ENCODE measurements at places on chromosomes 13 and 19. TPM values are rescaled to one million over a fixed set of nuclear protein-coding genes. Genes with fewer than 3 reads are reported as not detected.

- peak overlapping the region; percentile 57 for H3K4me3 ChIP-seq
- no peaks in the 10 kb centered on the region for H3K27me3 ChIP-seq
- H3K27ac ChIP-seq, result peak overlapping the region; percentile 89
- no peak for DNase-seq
- peaks cover 3% of the 10 kb centered on the region for H3K4me1 ChIP-seq
- H3K36me3 ChIP-seq, result no peaks in the 10 kb centered on the region
Observed at GRCh38 chr19:46347985-46348384, 1.1 kb downstream of the PPP5C start.

- H3K4me3 ChIP-seq, result peak overlapping the region; percentile 61
- no peak for DNase-seq
- H3K36me3 ChIP-seq, result no peaks in the 10 kb centered on the region
- no peaks in the 10 kb centered on the region for H3K27me3 ChIP-seq
- no peak overlapping the region for H3K27ac ChIP-seq
Observed at GRCh38 chr19:48720251-48720612, 707 bp upstream of the MAMSTR start.

- no peaks in the 10 kb centered on the region for H3K36me3 ChIP-seq
- H3K4me3 ChIP-seq, result no peak overlapping the region
- no peaks in the 10 kb centered on the region for H3K4me1 ChIP-seq
- no peak for DNase-seq
Observed at GRCh38 chr13:68214691-68215415, 984.7 kb upstream of the PCDH9 start.

GRCh38 chr13:44711706-44712105 lies 135.6 kb upstream of the TSC22D1 start:
- no peaks in the 10 kb centered on the region for H3K36me3 ChIP-seq
- peaks cover 6% of the 10 kb centered on the region for H3K4me1 ChIP-seq
- H3K4me3 ChIP-seq, result no peak overlapping the region
- no peaks in the 10 kb centered on the region for H3K27me3 ChIP-seq

DNA sequence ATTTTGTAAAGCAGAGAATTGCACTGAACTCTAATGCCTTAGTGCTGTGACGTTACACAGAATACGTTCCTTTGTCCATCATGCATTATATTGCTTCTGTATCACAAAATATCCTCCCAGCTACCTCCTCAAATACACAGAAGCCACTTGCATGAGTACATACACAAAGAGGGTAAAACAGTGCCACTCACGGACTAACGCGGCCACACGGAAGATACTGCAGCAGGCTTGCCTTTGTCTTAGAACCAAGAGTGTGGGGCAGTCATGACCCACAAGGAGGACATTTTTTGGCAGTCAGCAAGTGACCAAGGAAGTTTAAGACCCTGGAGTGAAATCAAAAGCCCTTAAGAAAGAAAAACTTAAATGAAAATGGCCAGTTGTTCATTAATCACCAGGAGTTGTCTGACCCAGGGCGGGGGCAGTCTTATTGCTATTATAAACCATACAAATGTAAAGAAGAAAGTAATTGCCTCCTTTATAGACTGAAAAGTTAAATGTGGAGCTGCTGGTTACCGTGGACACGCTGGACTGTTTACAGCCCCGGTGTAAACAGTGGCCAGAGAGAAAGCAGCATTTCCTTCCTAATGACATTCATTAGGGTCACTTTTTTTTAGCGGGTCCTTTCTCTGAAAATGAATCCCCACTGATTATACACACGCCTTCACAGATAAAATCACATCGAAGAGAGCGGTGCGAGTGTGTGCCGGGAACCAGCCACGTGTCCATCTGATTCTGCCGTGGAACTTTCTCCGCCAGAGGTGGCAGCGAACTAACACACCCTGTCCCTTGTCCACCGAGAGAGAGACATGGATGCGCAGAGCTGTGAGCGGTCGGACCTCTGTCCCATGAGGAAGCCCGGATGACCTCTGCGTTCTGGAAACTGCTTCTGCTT lies 66.8 kb downstream of the SOX1 start:
- H3K4me1 ChIP-seq, result no peaks in the 10 kb centered on the region
- H3K27ac ChIP-seq, result no peak overlapping the region
- H3K27me3 ChIP-seq, result no peaks in the 10 kb centered on the region
- H3K36me3 ChIP-seq, result no peaks in the 10 kb centered on the region
- H3K4me3 ChIP-seq, result no peak overlapping the region

DNA sequence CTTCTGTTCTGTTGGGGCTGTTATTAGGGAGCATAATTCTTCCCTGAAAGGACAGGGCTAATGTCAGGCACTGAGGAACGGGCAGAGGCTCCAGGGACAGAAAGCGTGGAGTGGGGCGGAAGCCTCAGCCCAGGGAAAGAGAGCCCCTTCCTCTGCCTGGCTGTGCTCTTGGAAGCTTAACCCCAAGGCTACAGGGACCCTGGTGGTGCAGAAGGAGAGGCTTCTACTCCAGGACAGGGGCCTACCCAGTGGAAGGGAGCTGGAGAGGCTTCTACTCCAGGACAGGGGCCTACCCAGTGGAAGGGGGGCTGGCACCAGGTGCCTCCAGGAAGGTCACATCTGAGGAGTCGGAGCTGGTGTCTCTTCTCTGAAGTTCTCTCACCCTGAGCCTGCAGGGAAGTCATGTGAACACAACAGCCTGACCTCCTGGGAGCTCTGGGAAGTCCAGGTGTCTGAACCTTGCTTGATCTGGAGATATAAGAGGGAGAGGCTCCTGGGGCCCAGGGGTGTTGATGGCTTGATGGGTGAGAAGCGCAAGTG lies 159.5 kb upstream of the SOX1 start:
- H3K4me3 ChIP-seq, result no peak overlapping the region
- H3K27ac ChIP-seq, result no peak overlapping the region
- no peaks in the 10 kb centered on the region for H3K27me3 ChIP-seq
- no peaks in the 10 kb centered on the region for H3K36me3 ChIP-seq
- no peak for DNase-seq

DNA sequence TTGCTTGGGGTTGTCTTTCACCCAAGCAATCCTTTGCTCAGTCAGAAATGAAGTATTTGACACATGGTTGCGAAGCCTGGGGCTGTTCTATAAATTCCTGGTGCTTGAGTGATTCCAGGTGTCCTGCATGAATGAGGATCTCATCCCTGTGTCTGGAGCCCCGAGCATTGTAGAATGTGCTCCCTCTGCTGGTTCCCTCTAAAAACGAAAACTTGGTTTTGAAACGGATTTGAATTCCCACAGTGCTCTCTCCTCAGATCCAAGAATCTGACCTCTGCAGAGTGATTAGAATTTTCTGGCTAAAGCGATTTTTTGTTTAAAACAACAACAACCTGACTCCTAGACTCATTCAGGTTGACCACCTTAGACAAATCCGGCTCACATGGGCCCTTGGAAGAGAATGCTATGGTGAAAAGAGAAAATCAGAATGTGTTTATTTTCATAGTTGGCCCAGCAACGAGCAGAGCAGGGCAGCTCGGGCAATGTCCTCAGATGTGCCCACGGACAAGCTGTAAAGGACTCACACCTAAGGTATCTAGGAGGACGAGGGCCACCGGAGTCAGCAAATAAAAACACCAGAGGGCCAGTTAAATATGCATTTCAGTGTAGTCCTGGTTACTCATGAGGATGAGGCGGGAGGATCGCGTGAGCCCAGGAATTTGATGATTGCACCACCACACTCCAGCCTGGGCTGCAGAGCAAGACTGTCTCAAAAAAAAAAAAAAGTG lies 8.7 kb upstream of the ATP12A start:
- no peaks in the 10 kb centered on the region for H3K36me3 ChIP-seq
- no peaks in the 10 kb centered on the region for H3K27me3 ChIP-seq
- no peak overlapping the region for H3K27ac ChIP-seq

DNA sequence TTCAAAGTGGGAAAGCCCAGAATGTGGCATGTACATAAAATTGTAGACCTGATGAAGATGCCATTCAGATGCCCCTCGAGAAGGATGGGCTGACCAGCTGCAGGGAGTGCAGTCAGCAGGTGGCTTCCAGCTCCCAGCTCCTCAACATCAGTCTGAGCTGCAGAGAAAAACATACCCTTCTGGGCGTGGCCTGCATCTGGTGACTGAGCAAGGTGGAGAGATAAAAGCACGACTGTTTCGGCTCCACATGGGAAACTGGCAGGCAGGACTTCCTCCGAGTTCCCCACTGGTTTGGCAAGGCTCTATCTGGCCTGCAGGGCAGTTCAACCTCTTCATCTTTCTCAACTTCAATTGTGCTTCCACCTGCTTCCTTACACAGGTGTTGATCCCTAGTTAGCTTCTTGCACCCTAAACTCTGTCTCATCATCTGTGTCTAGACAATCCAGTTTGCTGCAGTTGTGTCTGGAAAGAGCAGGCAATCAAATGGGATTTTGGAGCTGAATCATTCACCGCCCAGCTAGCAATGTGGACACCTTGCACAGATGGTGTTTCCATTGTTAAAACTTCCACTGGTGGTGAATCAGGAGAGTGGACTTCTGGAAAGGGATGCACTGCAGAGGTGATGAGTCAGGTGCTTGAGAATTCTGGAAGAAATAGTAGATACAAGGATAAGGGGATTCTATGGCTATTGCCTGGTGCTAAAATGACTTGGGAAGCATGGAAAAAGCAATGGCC lies 56.8 kb downstream of the POLR1D start:
- H3K36me3 ChIP-seq, result no peaks in the 10 kb centered on the region
- H3K4me3 ChIP-seq, result no peak overlapping the region
- H3K4me1 ChIP-seq, result no peaks in the 10 kb centered on the region
- no peak overlapping the region for H3K27ac ChIP-seq

- H3K36me3 ChIP-seq, result no peaks in the 10 kb centered on the region
- peaks cover 19% of the 10 kb centered on the region for H3K4me1 ChIP-seq
- no peaks in the 10 kb centered on the region for H3K27me3 ChIP-seq
- H3K27ac ChIP-seq, result peak overlapping the region; percentile 34
Observed at GRCh38 chr13:98509271-98510155, 67.4 kb downstream of the STK24 start.

GRCh38 chr19:13400296-13400695 lies 106.0 kb downstream of the CACNA1A start:
- H3K27me3 ChIP-seq, result no peaks in the 10 kb centered on the region
- H3K27ac ChIP-seq, result no peak overlapping the region
- H3K4me1 ChIP-seq, result peaks cover 11% of the 10 kb centered on the region
- H3K36me3 ChIP-seq, result no peaks in the 10 kb centered on the region
- no peak overlapping the region for H3K4me3 ChIP-seq
- no peak for DNase-seq

- no peak for DNase-seq
- H3K27ac ChIP-seq, result no peak overlapping the region
- H3K4me3 ChIP-seq, result no peak overlapping the region
- no peaks in the 10 kb centered on the region for H3K36me3 ChIP-seq
Observed at GRCh38 chr19:58568453-58569130, 4.5 kb downstream of the MZF1 start.

GRCh38 chr19:47305309-47305751 lies 4.3 kb upstream of the C5AR1 start:
- no peaks in the 10 kb centered on the region for H3K27me3 ChIP-seq
- DNase-seq, result no peak
- no peaks in the 10 kb centered on the region for H3K36me3 ChIP-seq
- 0 out of 2 replicates have a peak, but pooled peaks cover 2% of the 10 kb centered on the region for H3K4me1 ChIP-seq
- no peak overlapping the region for H3K27ac ChIP-seq

DNA sequence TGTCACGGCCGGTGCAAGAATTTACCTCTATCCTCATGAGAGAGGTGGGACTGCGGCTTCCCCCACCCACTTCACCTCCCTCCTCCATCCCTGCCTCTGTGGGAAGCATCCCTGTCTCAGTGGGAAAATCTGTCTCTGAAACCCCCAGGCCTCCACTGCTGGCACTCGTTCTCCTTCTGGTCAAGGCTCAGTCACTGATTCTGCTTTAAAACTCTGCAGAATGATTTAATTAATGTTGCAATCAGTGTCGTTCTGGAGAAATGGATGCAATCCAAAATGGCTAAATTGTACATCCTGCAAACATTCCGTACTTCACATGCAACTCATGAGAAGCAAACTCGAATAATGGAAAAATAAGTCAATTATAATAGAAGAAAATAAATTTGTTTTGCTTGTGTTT lies 5.6 kb downstream of the RASL11A start:
- H3K4me3 ChIP-seq, result no peak overlapping the region
- DNase-seq, result no peak
- no peak overlapping the region for H3K27ac ChIP-seq
- H3K27me3 ChIP-seq, result no peaks in the 10 kb centered on the region
- H3K4me1 ChIP-seq, result peaks cover 28% of the 10 kb centered on the region

GRCh38 chr19:5717215-5717935 lies 2.6 kb downstream of the LONP1 start:
- DNase-seq, result no peak
- H3K27ac ChIP-seq, result peak overlapping the region; percentile 96
- peaks cover 3% of the 10 kb centered on the region for H3K36me3 ChIP-seq
- peaks cover 8% of the 10 kb centered on the region for H3K4me1 ChIP-seq
- no peaks in the 10 kb centered on the region for H3K27me3 ChIP-seq

DNA sequence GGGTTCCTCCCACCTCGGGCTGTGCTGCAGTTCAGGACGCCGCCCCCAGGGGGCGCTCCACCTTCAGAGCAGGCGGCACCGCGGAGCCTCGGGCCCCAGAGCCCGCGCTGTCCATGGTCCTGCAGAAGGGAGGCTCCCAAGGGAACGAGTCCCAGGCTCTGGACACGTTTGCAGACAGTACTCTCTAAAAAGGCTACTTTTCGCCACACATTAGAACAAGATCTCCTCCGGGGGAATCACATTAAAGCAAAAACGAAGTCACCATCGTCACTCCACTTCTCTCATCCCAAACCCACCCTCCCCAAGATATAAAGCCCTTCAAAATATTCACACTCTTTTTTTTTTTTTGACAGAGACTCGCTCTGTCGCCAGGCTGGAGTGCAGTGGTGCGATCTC lies 4.6 kb upstream of the SIGLEC10 start:
- no peak overlapping the region for H3K4me3 ChIP-seq
- no peak overlapping the region for H3K27ac ChIP-seq
- no peaks in the 10 kb centered on the region for H3K27me3 ChIP-seq
- H3K36me3 ChIP-seq, result no peaks in the 10 kb centered on the region
- DNase-seq, result no peak
- no peaks in the 10 kb centered on the region for H3K4me1 ChIP-seq

DNA sequence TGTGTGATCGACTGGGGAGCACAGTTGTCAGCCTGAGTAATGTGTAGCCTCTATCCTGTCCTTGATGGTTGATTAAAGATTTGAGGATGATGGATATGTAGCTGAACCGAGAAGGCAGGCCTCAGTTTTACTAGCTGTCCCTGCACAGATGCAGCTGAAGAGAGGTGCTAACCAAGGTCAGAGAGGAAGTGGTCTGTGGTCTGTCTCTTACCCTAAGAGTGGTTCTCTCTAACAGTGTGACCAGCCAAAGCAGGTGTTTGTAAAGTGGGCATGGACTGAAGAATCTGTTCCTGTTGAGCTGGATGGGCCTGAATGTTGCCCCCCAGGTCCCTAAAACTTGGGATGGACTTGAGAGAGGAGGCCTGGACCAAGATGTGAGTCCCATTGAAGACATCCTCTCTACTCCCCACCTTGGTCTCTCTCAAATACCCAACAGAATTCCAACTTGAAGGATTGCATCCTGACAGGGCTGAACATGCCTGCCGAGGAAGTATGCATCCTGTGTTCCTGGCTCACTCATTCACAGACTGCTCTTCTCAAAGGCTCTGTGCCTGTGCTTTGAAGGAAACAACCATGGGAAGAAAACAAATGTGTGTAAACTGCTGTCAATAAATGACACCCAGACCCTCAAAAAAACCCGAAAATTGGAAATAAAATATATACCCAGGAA lies 223.8 kb downstream of the MAB21L1 start:
- no peak for DNase-seq
- no peak overlapping the region for H3K4me3 ChIP-seq
- no peak overlapping the region for H3K27ac ChIP-seq
- no peaks in the 10 kb centered on the region for H3K27me3 ChIP-seq

The KRTDAP gene
- total RNA-seq, result not detected

The LPAR2 gene
- 16.0 TPM for total RNA-seq

The CEACAM16 gene
- not detected for total RNA-seq

The VPS36 gene
- 32.1 TPM for total RNA-seq

The DIRAS1 gene
- total RNA-seq, result 18.5 TPM

The PCDH9 gene
- 4.2 TPM for total RNA-seq

The RASAL3 gene
- 0.10 TPM for total RNA-seq

The C19orf38 gene
- not detected for total RNA-seq

The C1QTNF9 gene
- total RNA-seq, result not detected

The B3GNT3 gene
- 0.67 TPM for total RNA-seq

The CD70 gene
- total RNA-seq, result 45.4 TPM
